ENCODE measurements at places on chromosomes 11 and 22.

- H3K36me3 ChIP-seq = no peaks in the 10 kb centered on the region
- H3K27me3 ChIP-seq = no peaks in the 10 kb centered on the region
- H3K4me1 ChIP-seq = 0 out of 2 replicates have a peak, but pooled peaks cover 3% of the 10 kb centered on the region
- no peak within 1 kb of the TSS for H3K27ac ChIP-seq
Observed at GRCh38 chr11:12377106-12377823, at the start of gene PARVA. Gene PARVA (plus strand): TSS chr11:12377571. CDS start chr11:12377648, 77 bp downstream.

DNA sequence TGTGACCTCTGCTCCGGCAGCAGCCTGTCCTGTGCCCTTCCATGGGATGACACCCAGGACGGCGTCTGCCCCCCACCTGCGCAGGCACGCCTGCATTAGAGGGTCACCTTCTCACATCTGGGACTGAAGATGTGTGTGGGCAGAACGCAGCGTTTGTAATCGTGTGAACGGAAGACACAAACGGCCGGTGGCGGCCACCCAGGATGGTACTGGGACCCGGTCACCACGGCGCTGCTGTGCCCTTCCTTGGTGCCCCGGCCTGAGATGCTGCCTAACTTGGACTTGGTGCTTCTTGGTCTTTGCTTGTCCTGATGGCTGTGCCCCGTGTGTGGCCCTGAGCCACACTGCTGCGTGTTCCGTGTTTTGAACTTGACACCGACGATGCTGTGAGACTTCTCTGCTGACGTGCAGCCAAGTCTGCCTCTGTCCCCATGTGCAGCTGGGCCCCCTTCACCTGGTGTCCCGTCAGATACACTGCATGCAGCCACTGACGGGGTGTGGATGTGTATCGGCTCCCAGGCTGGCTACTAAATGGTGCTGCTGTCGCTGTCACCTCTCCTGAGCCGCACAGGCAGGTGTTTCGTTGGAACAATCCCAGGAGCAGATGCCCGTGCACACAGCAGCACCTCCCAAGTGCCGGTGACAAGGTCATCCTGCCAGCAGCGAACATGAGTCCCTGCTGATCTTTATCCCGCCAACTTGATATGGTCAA is 21.4 kb downstream of the YPEL1 start:
- no peak overlapping the region for H3K27ac ChIP-seq
- no peak for DNase-seq
- H3K4me3 ChIP-seq = no peak overlapping the region
- no peaks in the 10 kb centered on the region for H3K4me1 ChIP-seq
- no peaks in the 10 kb centered on the region for H3K27me3 ChIP-seq

DNA sequence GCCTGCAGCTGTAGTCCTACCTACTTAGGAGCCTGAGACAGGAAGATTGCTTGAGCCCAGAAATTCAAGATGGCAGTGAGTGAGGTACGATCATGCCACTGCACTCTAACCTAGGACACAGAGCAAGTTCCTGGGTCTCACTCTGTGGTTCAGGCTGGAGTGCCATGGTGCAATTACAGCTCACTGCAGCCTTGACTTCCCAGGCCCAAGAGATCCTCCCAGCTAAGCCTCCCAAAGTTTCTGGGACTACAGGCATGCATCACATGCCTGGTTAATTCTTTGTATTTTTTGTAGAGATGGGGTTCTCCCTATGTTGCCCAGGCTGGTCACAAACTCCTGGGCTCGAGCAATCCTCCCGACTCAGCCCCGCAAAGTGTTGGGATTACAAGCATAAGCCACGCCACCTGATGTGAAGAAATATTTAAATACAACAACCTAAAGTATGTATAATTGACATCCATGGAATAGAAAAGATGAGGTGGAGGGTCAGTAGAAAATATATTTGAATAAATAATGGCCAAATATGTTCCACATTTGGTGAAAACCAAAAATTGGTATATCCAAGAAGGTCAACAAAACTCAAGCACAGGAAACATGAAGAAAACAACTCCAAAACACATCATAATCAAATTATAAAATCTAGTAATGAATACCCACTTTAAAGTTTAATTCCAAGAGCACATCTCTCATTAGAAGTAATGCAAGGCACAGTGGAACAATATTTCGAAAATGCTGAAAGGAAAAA is 47.9 kb upstream of the IGLL5 start:
- DNase-seq = no peak
- H3K4me1 ChIP-seq = no peaks in the 10 kb centered on the region
- no peak overlapping the region for H3K27ac ChIP-seq
- no peaks in the 10 kb centered on the region for H3K36me3 ChIP-seq

DNA sequence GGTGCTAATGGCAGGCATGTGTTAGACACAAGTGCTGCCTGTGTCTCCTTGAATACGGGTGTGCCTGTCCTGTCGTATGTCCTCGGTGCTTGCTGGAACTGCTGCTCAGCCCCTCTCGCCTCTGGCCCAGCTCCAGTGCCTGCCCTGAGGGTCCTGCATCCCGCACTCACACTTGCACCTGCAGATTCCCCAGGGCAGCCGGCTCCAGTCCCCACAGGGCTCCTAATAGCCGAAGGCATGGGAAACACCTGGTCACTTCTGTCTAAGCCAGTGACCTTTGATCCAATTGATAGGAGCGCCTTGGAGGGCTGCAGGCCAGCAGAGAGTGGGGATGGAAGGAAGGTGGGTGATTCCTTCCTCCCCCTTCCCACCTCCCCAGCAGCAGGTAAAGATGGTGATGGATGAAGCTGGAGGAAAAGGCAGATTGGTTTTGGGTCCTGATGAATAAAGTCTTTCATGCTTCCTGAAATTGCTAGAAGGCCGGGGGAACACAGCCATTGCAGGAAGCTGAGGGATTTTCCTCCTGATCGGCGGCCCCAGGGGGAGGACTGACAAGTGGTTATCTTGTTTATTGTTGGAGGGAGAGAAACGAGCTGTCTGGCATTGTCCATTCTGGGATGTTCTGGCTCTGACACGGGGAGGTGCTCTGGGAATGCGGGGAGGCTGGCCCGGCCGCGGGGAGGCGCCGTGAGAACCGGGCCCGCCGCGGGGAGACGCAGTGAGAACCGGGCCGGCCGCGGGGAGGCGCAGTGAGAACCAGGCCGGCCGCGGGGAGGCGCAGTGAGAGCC is 110.9 kb upstream of the B3GAT1 start:
- H3K4me1 ChIP-seq = peaks cover 2% of the 10 kb centered on the region
- H3K27ac ChIP-seq = no peak overlapping the region
- no peak overlapping the region for H3K4me3 ChIP-seq

DNA sequence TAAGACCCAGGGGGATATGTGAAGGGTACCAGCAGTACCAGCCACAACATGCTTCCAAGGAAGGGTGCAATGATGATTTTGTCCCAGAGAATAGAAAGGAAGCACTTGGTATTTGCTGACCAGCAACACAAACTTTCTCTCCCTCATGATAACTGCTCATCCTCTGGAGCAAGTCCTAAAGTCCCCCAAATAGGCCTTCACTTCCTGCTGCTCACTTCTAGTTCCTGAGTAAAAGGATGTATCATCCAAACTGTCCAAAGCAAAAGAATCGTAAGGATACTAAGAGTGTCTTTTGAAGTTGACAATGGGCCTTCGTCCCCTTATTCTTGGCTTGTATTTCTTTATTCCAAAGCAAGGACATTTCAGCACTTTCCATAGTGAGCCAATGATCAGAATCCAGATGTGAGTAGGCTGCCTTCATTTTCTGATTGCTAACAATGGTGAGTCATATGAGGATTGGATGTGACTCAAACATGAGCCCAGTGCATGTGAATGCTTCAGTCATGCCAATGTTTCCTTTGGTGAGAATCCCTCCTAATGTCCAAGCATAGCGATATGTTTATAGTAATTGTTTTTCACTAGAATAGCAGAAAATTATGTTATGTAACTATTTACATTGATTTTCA is 243.4 kb upstream of the POU2AF2 start:
- no peaks in the 10 kb centered on the region for H3K36me3 ChIP-seq
- DNase-seq = no peak
- no peaks in the 10 kb centered on the region for H3K27me3 ChIP-seq
- no peak overlapping the region for H3K27ac ChIP-seq

DNA sequence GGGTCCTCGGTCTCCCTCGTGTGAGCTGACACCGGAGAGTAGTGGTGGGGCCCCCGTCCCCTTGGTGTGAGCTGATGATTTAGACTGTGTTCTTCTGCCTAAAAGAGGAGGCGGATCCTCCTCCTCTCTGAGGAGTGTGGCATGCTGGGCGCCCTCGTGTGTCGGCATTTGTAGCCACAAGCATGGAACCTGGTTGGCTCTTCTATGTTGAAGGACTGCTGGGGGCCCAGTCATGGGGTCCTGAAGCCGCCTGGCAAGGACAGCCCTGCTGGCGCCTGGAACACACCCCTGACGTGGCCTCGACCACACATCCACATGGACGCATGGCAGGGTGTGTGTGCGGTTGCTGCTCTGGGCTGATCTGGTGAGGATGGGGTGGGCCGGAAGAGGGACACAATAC is 50.2 kb downstream of the AP2A2 start:
- H3K4me3 ChIP-seq = no peak overlapping the region
- H3K36me3 ChIP-seq = peaks cover 22% of the 10 kb centered on the region
- no peak overlapping the region for H3K27ac ChIP-seq
- H3K27me3 ChIP-seq = no peaks in the 10 kb centered on the region

DNA sequence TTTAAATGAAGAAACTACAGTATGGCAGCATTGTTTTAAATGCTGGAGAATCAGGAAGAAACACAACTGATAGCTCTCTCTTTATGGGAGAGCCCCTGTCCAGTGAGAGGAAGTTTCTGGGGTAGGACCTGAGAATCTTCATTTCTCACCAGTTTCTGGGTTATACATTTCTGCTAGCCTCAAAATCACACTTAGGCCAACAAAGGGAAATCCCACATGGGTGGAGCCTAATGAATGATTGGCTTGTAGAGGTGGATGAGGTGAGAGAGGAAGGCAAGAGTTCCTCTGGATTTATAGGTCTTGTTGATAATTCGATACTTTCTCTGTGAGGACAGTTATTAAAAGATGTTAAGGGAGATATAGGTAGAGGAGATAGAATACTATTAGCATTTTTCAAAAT is 1397.3 kb upstream of the TENM4 start:
- H3K4me3 ChIP-seq = no peak overlapping the region
- H3K4me1 ChIP-seq = no peaks in the 10 kb centered on the region
- no peaks in the 10 kb centered on the region for H3K36me3 ChIP-seq
- H3K27ac ChIP-seq = no peak overlapping the region

DNA sequence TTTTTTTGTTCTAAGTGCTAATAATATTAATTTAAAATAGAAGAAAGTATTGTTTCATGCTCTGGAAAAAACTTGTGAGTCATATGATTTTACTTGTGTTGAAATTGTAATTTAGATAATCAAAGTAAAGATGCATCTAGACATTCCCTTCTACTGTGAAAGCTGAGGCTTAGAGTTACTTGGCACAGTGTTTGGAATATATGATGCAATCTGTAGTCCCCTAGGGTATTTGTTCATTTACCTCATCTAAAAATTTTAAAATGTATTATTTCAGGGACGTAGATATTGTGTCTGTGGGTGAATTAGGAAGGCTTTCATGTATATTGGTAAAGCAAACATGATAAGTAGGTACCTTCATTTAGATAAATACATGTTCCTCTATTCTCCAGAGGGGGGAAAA is 793.5 kb upstream of the CNTN5 start:
- no peaks in the 10 kb centered on the region for H3K36me3 ChIP-seq
- H3K27me3 ChIP-seq = no peaks in the 10 kb centered on the region
- no peak overlapping the region for H3K4me3 ChIP-seq
- no peak for DNase-seq

DNA sequence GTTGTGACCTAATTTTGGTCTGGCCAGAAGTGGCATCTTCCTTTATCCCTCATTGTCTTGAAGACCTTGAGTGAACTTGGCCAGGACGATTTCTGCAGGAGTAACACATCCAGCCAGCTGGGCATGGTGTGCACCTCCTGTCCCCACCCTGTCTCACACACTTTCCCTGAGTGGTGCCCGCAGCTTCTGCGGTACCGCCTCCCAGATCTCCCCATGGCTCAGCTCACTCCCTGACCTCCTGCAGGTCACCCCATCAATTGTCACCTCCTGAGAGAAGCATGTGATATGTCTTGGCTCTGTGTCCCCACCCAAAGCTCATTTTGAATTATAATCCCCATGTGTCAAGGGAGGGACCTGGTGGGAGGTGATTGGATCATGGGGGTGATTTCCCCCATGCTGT is 50.2 kb upstream of the TP53I11 start:
- H3K4me1 ChIP-seq = no peaks in the 10 kb centered on the region
- H3K36me3 ChIP-seq = no peaks in the 10 kb centered on the region
- no peak overlapping the region for H3K27ac ChIP-seq
- no peaks in the 10 kb centered on the region for H3K27me3 ChIP-seq
- no peak for DNase-seq
- no peak overlapping the region for H3K4me3 ChIP-seq

- H3K4me1 ChIP-seq = no peaks in the 10 kb centered on the region
- H3K27ac ChIP-seq = no peak overlapping the region
- H3K27me3 ChIP-seq = no peaks in the 10 kb centered on the region
- H3K36me3 ChIP-seq = no peaks in the 10 kb centered on the region
- no peak overlapping the region for H3K4me3 ChIP-seq
Observed at GRCh38 chr11:68661014-68661413, 23.3 kb upstream of the GAL start.

DNA sequence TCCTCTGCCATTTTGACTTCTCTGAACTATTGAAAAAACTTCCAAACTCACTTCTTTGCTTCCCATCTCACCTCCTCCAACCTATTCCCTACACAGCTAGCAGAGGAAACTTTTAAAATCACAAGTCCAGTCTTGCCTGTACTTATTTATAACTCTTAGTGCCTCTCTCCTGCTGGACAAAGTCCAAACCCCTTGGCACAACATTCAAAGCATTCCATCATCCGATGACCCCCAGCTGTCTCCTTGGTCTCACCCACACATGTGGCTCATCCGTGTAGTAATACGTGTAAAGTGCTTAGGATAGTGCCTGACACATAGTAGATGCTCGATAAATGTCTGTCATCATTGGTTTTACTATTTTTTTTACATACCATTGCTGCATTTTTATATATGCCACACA is 101.4 kb downstream of the PARVA start:
- DNase-seq = no peak
- no peak overlapping the region for H3K27ac ChIP-seq
- H3K4me1 ChIP-seq = peaks cover 2% of the 10 kb centered on the region
- H3K27me3 ChIP-seq = no peaks in the 10 kb centered on the region

DNA sequence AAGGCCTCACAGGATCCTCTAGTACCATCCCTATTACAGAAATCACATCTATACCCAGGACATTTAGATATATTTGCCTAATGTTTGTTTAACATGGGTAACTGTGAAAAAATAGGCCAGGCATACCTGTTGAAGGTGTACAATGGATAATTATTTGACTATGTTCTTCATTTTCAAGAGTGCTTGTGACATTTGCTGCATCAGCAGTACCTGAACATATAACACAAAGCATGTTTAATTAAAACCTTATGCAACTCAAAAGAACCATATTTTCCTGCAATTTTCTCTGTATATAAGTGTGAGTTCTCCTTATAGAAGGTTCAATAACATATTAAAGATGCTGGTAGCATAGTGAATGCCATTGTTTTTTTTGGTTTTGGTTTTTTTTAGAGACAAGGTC is 8.5 kb upstream of the CCDC34 start:
- DNase-seq = no peak
- no peaks in the 10 kb centered on the region for H3K27me3 ChIP-seq
- no peak overlapping the region for H3K4me3 ChIP-seq
- peaks cover 3% of the 10 kb centered on the region for H3K36me3 ChIP-seq
- H3K27ac ChIP-seq = no peak overlapping the region

Data from iPS DF 6.9 (cell line).